ENCODE measurements at places on chromosomes 13 and 19.
A peak's percentile ranks its signal among the peaks of the same experiment; 100 is the strongest.

DNA sequence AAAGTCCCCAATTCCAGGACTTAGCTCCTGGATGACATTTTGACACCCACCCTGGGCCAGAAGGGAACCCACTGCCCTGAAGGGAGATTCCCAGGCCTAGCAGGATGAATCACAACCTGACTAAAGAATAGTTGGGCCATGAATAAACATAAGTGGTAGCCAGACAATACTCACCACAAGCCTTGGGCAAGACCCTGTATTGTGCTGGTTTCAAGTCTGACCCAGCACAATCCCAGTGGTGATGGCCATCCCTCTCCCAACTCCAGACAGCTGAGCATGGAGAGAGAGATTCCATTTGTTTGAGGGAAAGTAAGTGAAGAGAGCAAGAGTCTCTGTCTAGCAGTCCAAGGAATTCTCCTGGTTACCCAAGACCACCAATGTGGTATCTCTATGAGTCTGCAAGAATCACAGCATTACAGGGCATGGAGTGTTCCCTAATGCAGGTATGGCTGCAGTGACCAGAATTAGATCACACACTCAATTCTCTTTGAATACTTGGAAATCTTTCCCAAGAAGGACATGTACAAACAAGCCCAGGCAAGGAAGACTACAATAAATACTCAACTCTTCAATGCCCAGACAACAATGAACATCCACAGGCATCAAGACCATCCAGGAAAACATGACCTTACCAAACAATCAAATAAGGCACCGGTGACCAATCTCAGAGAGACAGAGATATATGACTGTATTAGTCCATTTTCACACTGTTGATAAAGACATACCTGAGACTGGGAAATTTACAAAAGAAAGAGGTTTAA, 158.0 kb downstream of the VWA8 start:
- DNase-seq = peak; percentile 19

DNA sequence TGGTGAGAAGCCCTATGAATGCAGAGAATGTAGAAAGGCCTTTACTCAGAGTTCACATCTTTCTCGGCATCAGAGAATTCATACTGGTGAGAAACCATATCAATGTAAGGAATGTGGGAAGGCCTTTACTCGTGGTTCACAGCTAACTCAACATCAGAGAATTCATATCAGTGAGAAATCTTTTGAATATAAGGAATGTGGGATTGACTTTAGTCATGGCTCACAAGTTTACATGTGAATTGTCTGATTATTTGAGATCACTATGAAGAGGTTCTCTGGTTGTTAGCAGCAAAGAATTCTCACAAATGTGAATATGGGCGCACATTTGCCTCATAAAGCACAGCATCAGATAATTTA, 43.7 kb downstream of the ZNF585A start:
- DNase-seq = no peak

DNA sequence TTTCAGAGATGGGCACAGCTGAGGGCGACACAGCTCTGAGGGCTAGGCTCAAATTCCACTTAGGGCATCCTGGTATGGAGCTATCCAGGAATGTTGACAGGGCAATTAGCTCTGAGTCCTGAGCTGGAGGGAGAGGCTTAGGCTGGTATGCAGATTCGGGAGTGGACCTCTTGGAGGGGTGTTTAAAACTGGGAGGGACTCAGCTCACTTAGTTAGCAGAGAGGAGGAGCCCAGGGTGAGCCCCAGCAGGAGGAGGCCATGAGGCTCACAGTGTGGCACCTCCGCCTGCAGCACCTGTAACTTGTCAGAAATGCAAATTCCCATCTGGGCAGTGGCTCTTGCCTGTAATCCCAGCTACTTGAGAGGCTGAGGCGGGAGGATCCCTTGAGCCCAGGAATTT, 10.2 kb upstream of the NOP53 start:
- no peak for DNase-seq

DNA sequence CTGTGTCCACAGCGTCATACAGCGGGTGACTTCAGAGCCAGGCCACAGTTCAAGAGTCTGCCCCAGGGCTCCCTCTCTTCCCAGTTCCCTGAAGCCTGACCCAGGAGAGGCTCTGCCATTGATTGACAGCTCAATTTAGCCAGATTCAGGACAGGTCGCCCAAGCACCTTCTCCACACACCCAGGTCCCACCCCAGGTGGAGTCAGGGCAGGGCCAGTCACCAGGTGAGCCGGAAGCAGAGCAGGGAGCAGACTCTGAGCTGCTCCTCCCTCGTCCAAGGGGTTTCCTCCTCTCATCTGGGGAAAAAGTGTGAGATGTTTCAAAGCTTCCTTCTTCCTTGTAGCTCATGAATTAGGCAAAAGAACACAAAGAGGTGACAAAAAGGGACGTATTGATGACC, 5.6 kb downstream of the CEACAM7 start:
- DNase-seq = no peak

DNA sequence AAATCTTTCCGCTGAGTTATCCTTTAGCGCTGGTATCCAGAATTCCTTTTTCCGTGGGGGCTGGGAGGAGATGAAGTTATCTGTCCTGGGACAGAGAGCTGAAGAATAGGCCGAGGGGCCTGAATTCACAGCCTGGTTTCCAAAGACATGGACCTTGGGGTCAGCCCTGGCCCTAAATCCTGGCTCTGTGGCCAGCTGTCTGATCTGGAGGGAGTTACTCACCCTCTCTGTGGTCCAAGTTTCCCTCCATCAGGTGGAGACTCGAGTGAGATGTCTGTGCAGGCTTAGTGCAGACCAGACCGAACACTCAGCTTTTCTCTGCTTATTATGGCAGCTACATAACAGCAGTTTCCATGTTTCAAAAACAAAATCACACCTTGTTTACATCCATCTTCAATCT, 59.6 kb downstream of the CDADC1 start:
- no peak for DNase-seq

- no peak for DNase-seq
Observed at GRCh38 chr19:44808463-44809371, at the start of gene BCAM. Gene BCAM, plus strand, starts transcription at chr19:44809103. Its CDS starts 22 bp downstream, at chr19:44809125.

DNA sequence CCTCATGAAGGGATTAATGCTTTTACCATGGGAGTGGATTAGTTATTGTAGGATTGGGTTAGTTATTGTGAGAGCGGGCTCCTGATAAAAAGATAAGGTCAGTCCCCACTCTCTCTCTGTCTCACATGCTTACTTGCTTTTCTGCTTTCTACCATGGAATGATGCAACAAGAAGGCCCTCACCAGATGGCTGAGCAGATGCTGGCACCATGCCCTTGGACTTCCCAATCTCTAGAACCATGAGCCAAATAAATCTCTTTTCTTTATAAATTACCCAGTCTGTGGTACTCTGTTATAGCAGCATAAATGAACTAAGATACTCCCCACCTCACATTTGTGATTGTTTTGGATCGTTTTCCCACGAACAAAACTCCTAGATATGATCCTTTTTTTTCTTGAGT, 353.8 kb downstream of the DNAJC15 start:
- no peak for DNase-seq

DNA sequence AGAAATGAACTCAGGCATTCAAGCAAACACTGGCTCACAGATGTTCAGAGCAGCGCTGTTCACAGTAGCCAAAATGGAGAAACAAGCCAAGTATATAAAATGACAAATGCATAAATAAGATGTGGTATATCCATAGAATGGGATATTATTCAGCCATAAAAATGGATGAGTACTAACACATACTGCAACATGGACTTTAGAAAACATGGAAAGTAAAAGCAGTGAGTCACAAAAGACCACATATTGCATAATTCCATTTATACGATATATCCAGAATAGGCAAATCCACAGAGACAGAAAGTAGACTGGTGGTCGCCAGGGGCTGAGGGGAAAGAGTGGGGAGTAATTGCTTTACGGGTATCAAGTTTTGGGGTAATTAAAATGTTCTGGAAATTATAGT, 6.6 kb downstream of the ZNF837 start:
- no peak for DNase-seq

DNA sequence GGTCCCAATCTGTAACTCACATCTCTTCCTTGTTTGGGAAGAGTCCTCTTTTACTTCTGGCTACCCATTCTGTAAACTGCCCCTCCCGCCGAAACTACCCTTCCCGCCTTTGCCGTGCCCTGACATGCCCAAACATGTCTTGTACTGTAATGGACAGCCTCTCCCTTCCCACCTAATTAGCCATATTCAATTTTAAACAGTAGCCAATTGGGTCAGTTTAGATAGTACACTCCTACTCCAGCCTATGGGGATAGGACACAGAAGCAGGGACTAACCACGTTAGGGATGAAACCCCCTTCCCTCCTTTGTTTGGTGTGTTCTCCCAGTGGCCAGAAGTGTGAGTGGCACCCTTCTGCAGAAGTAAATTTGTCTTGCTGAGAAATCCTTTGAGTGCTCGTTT, 34.2 kb downstream of the SACS start:
- no peak for DNase-seq

- DNase-seq = no peak
Observed at GRCh38 chr13:71219698-71220415, 647.1 kb downstream of the DACH1 start.

GRCh38 chr13:66926851-66927524, 303.1 kb downstream of the PCDH9 start:
- no peak for DNase-seq

GRCh38 chr13:98961503-98962105, 16.3 kb downstream of the DOCK9 start:
- DNase-seq = no peak

- no peak for DNase-seq
Observed at GRCh38 chr13:108212886-108213285, 2.5 kb downstream of the LIG4 start.

- DNase-seq = no peak
Observed at GRCh38 chr13:89704040-89704439, 1643.4 kb upstream of the MIR17HG start.

DNA sequence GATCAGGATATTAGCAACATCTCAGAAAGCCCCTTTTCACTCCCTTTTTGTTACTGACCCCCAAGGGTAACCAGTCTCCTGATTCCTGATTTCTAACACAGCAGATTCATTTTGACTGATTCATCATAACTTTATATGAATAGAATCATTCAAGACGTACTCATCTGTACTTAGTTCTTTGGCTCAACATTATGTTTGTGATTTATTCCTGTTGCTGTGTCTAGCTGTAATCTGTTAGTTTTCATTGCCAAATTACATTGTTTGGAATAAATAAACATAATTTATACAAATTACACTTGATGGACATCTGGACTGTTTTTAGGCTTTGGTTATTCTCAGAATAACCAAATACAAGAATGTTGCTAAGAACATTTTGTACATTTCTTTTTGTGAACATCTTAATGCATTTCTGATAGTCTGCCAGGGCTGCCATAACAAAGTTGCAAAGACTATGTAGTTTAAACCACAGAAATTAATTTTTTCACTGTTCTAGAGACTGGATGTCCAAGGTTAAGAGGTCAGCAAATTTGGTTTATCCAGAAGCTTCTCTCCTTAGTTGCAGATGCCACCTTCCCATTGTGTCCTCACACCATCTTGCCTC, 62.8 kb upstream of the EDNRB start:
- no peak for DNase-seq

DNA sequence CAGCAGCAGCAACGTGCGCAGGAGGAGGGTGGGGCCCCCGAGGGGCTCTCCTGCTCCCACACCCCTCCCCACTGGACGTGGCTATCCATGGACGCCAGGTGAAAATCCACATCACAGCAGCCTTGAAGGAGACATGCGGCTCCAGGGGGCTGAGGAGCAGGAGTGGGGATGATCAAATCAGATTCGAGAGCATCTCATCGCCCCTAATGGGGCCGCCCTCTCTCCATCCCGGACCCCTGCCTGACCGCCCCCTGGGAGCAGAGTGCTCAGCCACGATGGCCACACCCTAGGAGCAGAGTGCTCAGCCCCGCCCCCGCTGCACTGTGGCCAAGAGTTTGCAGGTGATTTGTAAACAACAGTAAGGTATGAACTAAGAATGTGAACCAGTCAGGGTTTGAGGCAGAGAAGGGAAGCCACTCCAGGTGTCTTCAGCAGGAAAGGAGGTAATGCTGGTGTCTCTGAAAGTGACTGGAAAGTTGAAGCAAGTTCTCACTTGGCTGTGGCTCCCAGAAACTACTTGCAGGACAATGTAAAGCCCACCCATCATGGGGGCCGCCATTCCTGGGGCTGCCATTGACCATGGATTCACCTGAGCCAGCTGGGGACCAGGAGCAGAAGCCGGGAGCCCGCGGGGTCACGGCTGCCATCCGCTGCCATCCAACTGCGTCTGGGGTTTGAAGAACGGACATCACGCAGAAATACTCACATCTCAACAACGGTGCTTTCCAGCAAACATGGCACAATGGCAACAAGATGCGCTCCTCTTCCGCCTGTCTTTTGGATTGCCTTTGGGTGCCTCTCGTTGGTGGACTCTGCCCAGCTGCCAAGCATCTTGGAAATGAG, 71.8 kb downstream of the SPACA7 start:
- no peak for DNase-seq

- no peak for DNase-seq
Observed at GRCh38 chr13:25701304-25701703, 329.5 kb downstream of the ATP8A2 start.

DNA sequence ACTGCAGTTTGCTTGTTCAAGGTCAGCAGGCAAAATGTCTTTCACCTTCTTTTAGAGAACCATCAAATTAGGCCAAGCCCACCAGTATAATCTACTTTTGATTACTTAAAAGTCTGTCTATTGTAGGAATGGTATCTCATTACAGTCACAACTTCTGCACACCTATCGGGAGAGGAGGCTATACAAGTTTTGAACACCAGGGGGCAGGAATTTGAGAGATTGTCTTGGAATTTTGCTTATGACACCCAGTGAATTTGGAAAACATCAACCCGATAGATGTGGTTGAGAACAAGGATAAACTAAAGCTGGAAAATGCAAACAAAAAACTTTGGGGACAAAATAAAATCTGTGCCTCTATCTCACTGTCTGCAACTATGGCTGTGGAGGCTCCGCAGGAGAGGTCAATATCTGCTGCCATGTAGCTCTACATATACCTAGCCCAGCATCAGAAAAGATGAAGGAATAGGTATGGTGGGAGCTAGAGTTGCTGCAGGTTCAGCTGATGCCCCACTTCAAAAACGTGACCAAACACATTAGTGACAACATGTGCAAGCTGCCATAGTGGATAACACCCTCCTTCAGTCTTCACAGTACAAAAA, 1299.2 kb upstream of the SPRY2 start:
- DNase-seq = no peak

- DNase-seq = no peak
Observed at GRCh38 chr19:13208672-13209483, 58.7 kb downstream of the IER2 start.

GRCh38 chr13:50419896-50420295, 404.7 kb downstream of the KCNRG start:
- no peak for DNase-seq

GRCh38 chr13:73419186-73419585, 360.4 kb downstream of the KLF5 start:
- DNase-seq = no peak

DNA sequence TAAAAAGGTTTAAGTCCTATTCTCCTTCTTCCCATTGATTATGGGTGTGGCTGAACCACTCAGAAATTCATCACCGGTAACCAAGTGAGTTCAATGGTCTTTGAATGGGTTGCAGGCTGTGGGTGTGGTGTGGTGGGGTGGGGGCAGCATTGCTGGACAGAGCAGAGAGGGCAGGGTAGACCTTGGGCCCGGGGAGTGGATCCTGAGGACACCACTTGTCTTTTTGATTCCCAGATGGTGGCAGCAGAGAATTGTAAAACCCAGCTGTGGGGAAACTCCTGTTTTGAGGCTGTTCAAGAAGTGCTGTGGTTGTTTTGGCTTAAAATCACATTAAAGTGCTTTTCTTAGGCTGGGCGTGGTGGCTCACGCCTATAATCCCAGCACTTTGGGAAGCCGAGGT, 45.8 kb upstream of the RGCC start:
- peak; percentile 10 for DNase-seq

GRCh38 chr19:14089412-14089661, 1.2 kb downstream of the SAMD1 start:
- no peak for DNase-seq

- DNase-seq = no peak
Observed at GRCh38 chr13:98366443-98366842, 189.4 kb upstream of the RNF113B start.
